ENCODE measurements at places on chromosomes 7 and 10.

DNA sequence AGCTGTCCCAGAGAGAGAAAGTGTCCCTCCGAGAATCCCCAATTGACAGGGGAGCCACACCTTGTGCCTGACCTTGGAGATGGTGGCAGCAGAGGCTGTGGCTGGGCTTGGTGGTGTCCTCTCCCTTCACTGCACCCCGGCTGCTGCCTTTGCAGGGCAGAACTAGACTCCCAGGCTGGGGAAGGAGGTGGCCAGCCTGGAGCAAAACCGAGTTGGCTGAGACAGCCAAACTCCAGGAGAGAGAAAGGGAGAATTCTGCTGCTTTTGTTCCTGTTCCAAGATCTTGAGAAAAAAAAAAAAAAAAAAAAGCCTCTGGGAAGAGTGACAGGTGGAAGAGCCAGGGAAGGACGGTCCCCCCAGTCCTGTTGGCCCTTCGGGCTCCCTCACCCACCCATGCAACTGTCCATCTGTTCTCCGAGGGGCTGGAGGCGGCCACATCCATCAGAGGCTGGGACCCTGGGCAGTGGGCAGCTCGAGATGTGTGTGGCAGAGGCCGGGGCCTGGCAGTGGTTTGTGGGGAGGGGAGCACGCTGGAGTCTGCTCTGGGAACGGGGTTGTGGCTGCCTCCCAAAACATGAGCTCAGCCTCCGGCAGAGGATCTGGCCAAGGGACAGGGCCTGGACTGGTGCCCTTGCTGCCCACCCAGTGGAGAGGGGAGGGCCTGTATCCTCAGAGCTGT, 35.5 kb downstream of the CLIP2 start:
- no peak for DNase-seq

- no peak for DNase-seq
Measured at GRCh38 chr7:71611986-71612385, 480.0 kb downstream of the GALNT17 start.

- no peak for DNase-seq
Measured at GRCh38 chr7:111787741-111788140, 225.4 kb upstream of the IMMP2L start.

DNA sequence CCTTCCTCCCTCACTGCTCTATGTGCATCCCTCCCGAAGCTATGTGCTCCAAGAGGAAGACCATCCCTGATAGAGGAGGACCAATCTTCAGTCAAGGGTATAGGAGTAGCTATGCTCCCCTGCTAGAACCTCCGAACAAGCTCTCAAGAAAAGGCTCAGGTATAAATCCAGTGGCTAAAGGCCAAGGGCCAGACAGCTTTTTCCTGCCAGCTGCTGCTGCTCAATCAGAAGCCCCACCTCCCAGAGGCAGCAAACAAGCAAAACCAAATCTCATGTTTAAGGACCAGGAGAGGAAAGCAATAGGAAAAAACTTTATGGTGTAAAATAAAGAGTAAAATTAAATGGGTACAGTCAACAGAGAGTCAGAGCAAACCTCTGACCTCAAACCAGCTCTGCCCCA, 187.2 kb downstream of the FGFR2 start:
- no peak for DNase-seq

Data from HS-27A (cell line).